Mucosa of gallbladder (tissue), 1 donor: ENCODE measurements at places on chromosomes 1 and 21. TPM values are rescaled to one million over a fixed set of nuclear protein-coding genes. Genes with fewer than 3 reads are reported as not detected.

Gene SMYD2
- total RNA-seq, result 21.6 TPM

Gene ETV3L
- total RNA-seq, result not detected

Gene RIMS3
- total RNA-seq, result 4.2 TPM

Gene KIF2C
- total RNA-seq, result 1.6 TPM

Gene NR1I3
- total RNA-seq, result not detected
